Kidney glomerular epithelial cell (primary cell): ENCODE measurements at places on chromosomes 6 and 20.
A peak's percentile ranks its signal among the peaks of the same experiment; 100 is the strongest.

DNA sequence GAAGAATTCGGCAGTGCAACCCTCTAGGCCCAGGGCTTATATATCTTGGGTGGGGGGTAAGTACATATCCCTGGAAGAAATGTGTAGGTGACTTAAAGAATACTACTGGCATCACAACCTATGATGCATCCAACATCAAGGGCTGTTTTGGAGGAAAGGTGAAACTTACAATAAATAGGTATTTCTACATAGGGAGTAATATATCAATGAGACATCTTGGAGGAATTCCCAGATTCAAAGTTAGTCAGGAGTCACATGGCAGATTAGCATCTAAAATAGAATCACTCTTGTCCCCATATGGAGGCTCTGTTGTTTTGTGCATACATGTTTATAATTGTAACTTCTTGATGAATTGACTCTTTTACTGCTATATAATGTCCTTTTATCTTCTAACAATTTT lies 375.5 kb downstream of the PAX1 start:
- DNase-seq: no peak

DNA sequence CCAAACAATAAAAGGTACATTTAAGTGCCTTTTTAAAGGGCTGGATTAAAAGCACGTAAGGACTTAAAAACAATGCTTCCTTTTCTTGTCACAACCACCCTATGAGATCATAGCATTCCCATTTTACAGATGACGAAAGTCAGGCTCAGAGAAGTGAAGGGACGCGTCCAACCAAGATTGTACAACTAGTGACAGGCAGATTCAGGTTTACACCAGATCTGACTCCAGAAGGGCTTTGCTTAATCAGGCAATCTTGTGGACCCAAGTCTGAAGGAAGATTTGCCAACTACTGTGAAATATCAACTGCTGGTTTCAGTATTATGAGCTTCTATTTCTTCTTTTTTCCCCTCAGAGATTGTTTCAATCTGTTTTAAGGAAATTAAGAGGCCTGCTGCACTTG lies 877 bp downstream of the ENPP4 start:
- no peak for DNase-seq

DNA sequence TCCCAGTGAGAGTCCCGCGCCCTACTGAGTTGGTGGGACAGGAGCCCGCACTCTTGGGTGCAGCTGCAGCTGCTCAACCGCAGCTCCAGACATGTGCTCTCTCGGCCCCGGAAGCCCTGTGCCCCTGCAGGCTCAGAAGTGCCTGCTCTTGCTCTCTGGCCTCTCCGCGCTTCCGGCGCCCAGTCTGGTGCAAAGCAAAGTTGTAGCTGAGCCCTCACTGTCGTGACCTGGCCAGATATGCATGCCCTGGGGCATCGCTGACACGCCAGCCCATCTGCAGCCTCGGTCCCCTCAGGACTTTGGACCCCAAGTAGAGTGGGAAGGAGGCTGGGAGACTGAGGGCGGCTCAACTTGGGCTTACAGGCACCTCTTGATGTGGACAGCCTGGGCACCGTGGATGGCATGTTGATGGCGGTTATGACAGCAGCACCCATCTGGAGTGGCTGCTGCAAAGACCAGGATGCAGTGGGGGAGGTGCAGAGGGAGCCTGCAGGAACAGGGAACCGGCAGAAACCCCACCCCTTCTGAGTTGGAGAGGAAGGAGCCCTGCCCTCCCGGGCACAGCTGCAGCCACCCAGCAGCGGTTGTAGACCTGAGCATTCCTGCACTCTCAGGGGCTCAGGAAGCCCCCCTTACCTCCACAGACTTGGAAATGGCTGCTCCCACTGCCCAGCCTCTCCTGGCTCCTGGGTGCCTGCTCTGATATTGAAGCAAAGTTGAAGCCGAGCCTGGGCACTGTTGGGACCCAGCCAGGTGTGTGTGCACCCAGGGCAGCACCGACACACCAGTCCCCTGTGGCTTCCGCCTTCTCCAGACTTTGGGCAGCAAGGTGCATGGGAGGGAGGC lies 462.6 kb downstream of the TBC1D32 start:
- DNase-seq: no peak

DNA sequence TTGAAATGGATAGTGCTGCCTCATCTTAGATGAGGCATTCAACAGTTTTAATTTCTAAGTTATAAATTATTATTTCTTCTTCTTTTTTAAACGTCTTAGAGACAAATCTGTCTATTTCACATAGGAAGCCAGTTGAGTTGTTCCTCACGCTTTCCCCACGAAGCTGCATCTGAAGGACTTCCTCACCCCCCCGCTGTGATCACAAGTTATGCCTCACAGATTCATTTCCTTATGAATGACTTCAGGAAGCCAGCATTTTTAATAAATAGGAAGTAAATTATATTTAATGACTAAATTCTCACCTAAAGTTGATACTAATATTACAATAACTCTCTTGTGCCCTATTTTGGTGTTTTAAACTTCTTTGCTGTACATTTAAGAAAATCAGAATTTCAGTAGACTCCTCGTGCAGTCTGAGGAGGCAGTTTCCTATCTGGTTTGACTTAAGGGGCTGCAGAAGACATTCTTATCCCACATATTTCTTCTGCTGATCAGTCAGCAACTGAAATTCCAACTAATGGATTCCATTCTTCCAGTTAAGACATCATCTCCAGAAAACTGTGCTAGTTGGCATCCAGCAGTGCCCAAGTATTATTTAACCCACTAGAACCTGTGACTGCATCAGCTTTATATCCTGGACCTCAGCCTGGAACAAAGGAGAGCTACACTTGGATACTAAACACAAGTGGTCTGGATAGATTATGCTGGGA lies 182.7 kb upstream of the CCN2 start:
- DNase-seq: no peak

- DNase-seq: no peak
Observed at GRCh38 chr6:41878961-41879405, 16.2 kb downstream of the USP49 start.

GRCh38 chr20:19308146-19308545 lies 95.7 kb downstream of the SLC24A3 start:
- DNase-seq: no peak

DNA sequence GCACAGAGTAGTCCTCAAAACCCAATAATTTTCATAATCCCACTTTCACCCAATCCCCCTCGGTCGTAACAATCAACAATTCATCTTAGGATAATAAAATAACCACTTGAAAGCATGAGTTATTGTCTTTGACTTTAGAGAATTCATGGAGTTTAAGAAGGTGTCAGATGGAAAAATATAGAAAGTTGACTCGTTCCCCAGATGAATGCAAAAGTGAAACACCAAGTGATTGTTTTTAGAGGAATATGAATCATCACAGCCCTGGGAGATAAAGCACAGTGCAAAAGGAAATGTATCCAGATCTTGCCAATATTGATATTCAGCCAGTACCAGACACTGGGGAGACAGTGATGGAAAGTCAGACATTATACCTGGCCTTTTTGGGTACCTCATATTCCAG lies 860.5 kb downstream of the DHX35 start:
- DNase-seq: peak; percentile 42
